ENCODE measurements at places on chromosomes 5 and 9.

GRCh38 chr9:98780059-98780749 is 16.2 kb downstream of the ANKS6 start:
- DNase-seq = no peak

DNA sequence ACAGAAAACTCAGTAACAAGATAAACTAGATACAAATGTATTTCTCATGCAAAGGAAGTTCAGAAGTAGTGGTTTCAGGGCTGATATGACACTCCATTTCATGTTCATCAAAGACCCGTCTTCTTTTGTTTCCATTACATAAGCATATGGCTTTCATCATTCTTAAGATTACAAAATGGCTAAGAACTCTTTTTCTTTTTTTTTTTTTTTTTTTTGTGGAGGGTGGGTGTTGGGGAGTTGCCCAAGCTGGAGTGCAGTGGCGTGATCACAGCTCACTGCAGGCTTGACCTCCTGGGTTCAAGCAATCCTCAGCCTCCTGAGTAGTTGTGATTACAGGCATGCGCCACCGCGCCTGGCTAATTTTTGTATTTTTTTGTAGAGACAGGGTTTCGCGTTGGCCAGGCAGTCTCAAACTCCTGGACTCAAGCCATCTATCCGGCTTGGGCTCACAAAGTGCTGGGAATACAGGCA is 22.0 kb upstream of the PTBP3 start:
- DNase-seq = no peak

GRCh38 chr9:1881708-1882295 is 133.3 kb upstream of the SMARCA2 start:
- no peak for DNase-seq

DNA sequence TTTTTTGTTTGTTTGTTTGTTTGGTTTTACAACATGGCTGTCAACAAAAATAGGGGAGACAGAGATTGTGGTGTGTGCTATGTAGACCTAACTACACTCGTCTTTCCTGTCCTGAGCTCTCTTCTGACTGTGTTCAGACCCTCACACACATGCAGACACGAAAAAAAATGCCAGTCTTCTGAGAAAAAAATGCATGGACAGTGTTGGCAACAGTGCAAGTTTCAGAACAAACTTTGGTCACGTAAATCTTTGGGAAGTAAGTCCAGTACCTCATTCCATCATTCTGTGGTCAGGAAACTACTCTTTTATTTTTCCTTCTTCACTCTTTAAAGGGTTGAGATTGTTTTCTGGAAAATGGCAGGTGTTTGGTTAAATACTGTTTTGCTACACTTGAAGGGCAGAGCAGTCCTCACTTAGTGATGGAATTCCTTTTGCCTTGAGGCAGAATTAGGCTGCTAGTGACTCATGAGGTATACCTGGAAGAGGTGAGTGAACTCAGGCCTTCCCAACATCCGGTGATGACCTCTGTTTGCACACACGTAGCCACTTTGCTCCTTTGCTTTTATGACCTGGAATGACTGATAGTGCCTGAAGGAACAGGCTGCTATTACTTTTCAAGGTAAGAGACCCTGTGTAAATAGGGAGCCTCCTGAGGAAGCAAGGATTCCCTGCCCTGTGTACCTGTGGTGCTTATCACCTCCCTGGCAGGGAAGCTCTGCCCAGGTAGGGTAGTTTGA is 81.6 kb upstream of the TNFAIP8 start:
- no peak for DNase-seq

DNA sequence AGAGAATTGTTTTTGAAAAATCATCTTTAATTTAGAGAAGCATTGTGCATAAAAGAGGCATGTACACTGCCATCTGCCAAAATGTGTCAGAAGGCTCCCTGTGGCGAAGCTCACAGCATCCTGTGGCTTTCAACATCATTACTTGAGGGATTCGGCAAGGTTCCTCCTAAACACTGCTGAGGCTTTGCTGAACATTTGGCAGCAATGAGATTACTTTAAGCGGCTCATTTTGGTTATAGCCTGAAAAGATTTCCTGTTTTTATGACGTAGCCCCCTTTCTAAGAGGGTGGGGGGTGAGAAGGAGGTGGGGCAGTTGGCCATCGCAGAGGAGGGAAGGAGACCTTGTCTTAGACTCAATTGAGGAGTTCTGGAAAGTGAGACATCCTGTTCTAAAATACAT is 469.4 kb downstream of the RASEF start:
- peak; percentile 52 for DNase-seq
